ENCODE measurements at places on chromosomes 5 and 9. TPM values are rescaled to one million over a fixed set of nuclear protein-coding genes. Genes with fewer than 3 reads are reported as not detected.

The NIM1K gene
- 0.26 TPM for total RNA-seq

The LCN15 gene
- not detected for total RNA-seq

The KIF24 gene
- total RNA-seq = 6.9 TPM

The SLC46A2 gene
- not detected for total RNA-seq

The LHX3 gene
- 0.22 TPM for total RNA-seq

The WNT8A gene
- not detected for total RNA-seq

The CYLC2 gene
- not detected for total RNA-seq

The PHF24 gene
- total RNA-seq = not detected

The TMEFF1 gene
- total RNA-seq = 1.7 TPM

The RNF183 gene
- 0.92 TPM for total RNA-seq

The CAMK4 gene
- total RNA-seq = not detected

The ADAMTSL2 gene
- total RNA-seq = 0.39 TPM

The PCDHB14 gene
- not detected for total RNA-seq

The LVRN gene
- total RNA-seq = 0.40 TPM

The RANBP17 gene
- 17.0 TPM for total RNA-seq

The SLC36A2 gene
- total RNA-seq = not detected

The FOXD4L5 gene
- total RNA-seq = 0.37 TPM

The CDX1 gene
- not detected for total RNA-seq

Data from PC-9 (cell line).